ENCODE measurements at places on chromosomes 4 and X.

GRCh38 chrX:45196701-45197100 lies 4.0 kb downstream of the DIPK2B start:
- no peak for DNase-seq

DNA sequence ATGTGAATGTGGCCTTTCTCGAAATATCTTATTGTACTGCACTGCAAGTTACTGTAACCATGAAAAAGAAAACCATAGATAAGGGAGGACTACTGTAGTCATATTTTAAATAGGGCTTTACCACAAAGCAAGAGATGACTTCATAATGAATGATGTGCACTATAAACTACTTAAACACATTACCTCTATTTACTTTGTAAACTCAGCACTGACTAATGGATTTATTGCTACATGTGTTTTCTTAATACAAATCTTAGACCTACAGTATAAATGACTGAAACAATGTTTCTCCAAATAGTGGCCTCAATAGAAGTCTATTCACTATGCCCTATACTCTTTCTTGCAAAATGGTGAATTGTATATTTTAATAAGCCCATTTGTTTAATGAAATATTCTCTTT lies 61.1 kb downstream of the HDX start:
- DNase-seq, result no peak

- no peak for DNase-seq
These were observed 169.9 kb downstream of the UGT8 start for GRCh38 chr4:114768501-114768900.

- no peak for DNase-seq
These were observed 132.6 kb downstream of the PACRGL start for GRCh38 chr4:20832826-20833225.

DNA sequence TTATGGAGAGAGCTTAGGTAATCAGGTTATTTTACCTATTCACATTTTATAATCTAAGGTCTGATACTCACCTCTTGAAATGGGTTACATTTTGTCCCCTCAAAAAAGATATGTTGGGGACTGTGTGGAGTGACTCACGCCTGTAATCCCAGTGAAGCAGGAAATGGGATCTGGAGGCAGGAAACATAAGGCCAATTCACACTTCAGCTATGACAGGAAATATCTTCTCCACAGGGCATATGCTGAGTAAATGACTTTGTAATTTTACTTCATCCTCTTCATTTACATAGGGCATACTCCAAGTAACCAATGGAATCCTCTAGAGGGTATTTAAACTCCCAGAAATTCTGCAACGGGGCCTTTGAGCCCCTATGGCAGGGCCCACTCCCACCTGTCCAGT lies 54.8 kb upstream of the ZMAT1 start:
- no peak for DNase-seq

DNA sequence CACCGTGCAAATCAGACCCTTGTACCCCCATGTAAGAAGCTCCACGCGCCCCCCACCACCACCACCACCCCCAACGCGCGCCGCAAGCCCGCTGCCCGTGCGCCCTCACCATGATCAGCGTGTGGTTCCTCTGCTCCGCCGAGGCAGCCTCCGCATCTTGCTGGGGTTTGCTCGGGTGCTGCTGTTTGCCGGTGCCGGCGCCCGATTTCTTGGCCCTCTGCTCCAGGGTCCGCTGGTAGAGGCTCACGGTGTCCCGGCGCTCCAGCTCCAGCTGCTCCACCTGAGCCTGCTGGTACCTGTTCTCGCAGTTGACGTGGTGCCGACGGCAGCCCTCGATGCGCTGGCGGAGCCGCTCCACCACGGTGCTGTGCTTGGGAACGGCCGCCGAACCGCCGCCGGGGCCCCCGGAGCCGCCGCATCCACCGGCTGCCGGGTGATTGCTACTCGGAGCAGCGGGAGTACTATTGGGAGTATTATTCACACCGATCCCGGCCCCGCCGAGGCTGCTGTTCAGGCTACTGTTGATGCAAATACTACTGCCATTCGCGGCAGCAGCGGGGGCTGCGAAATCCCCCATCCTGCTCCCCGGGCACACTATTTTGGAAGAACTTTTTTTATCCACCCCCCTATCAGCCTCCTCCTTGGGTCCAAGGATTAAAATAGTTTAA lies 1.1 kb downstream of the MAML3 start:
- DNase-seq, result no peak

DNA sequence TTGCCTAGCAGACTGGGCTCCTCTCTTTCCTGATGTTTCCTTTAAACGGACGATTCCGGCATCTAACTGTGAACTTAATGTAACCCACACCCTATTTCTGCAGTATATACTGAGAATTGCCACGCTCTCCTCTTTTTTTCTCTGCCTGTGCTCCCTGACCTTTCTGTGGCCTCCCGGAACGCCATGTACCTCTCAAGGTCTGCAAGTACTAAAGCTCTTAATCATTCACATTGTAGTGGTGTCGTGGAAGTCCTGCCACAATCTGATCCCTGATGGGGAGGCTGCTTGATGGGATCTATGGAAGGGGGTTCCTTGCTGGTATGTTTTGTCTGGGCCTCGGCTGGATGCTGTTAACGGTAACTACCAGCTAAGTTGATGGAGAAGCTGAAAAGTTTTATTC lies 302.9 kb upstream of the EPHA5 start:
- DNase-seq, result no peak

GRCh38 chr4:2266181-2266580 lies 4.3 kb upstream of the MXD4 start:
- DNase-seq, result no peak

DNA sequence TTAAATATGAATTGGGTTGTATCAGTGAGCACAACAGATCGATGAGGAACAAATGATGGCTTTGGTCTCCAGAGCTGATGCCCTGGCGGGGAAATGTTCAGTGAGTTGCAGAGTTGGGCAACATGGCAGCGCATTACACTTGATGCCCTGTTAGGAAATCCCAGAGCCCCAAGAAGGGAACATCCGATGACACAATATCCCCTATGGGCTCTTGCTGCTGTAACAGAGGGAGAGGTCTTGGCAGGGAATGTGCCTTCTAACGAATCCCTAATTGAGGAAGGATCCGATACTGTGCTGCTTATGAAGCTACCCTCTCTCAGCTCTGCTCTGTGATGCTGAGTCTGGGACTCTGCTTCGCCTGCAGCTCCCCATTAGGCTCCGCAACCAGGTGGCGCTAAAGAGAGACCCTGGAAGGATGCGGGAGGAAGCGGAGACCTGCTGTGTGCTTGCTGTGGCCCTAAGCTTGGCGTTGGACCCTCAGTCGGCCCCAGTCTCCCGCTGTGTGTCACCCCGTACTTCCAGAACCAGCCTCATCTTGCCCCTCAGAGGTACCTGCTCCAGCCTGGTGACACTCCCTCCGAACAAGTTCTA lies 38.9 kb downstream of the PDHA1 start:
- DNase-seq, result no peak

DNA sequence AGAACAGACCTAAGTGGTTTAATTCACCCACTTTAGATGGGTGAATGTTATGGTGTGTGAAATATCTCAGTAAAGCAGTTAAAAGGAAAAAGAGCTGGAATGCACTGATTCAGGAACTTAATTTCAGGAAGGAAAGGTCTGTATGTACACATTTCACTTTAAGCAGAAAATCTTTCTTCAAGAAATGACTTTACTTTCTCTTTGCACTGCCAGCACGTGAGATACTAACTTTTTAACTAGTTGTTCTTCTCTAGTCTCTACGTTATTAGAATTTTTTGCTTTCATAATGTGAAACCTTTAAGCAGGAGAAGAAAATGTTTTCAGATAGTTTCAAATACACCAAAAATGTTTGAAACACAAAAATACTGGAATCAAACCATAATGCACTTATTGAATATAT lies 18.8 kb downstream of the C4orf46 start:
- DNase-seq, result no peak

GRCh38 chr4:78781924-78782323 lies 5.8 kb downstream of the BMP2K start:
- DNase-seq, result no peak

- DNase-seq, result no peak
These were observed 15.6 kb upstream of the PDLIM3 start for GRCh38 chr4:185550933-185551332.

DNA sequence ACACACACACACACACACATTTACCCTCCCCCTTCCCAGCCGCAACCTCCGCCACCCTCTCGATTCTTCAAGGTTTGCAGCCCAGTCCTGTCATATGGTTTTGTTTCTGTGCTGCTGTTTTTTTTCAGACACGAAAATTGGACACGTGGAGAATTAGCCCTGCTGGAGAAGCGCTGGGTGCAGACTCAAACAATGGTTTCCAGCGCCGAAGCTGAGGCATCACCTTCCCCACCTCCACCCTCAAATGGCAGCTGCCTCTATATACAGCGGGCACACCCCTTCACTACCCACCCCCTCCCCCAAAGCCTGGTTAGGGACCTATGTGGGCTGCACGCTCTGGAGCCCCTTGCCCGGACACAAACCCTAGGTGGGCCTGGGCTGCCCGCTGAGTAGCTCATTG lies 87.9 kb downstream of the BCOR start:
- no peak for DNase-seq

DNA sequence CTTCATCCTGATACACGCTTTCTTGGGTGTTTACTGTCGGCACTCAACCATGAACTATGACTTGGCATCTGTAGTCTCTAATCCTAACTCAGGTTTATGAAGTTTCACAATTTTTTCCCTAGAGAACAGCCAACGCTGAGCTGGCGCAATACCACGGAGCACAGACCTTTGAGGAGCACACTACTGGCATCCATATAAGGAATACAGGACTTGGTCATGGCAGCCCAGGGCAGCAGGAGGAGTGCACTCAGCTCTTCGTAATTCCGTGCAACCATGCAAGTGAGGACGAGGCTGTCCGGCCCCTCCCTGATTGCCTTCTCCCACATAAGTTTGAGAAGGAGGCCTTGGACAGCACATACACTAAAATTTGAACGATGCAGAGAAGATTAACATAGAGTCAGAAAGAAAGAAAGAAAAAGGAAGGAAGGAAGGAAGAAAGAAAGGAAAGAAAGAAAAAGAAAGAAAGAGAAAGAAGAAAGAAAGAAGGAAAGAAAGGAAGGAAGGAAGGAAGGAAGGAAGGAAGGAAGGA lies 41.0 kb upstream of the PDLIM5 start:
- no peak for DNase-seq

- no peak for DNase-seq
These were observed 11.4 kb downstream of the FTSJ1 start for GRCh38 chrX:48487362-48487798.
